Stimulated activated CD8-positive, alpha-beta memory T cell treated with anti-CD3 and anti-CD28 coated beads, Interleukin-7, amount 100 ng/mL, for 1 hour (primary cell): ENCODE measurements at places on chromosomes 5 and 9.

GRCh38 chr5:172156541-172156994, 31.5 kb downstream of the STK10 start:
- DNase-seq: no peak

- DNase-seq: no peak
Observed at GRCh38 chr5:133412661-133413060, 199.7 kb downstream of the FSTL4 start.

DNA sequence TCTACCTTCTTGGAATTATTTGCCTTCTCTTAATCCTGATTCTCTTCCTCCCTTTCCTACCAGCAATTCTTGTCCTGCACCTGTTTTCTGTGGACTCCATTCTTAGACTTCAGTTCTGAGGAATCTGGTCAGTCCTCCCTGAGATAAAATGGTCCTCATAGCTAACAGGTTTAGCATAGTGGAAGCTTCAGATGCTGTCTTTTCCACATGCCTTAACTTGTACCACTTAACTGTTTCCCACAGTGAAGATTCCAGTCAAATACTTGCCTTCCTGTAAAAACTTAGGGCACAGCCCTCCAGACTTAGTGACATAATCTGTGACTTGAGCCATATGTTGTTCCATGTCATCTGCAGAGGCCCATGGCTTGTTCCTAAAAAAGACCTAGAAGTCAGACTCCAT, 261.3 kb downstream of the CWC27 start:
- no peak for DNase-seq

DNA sequence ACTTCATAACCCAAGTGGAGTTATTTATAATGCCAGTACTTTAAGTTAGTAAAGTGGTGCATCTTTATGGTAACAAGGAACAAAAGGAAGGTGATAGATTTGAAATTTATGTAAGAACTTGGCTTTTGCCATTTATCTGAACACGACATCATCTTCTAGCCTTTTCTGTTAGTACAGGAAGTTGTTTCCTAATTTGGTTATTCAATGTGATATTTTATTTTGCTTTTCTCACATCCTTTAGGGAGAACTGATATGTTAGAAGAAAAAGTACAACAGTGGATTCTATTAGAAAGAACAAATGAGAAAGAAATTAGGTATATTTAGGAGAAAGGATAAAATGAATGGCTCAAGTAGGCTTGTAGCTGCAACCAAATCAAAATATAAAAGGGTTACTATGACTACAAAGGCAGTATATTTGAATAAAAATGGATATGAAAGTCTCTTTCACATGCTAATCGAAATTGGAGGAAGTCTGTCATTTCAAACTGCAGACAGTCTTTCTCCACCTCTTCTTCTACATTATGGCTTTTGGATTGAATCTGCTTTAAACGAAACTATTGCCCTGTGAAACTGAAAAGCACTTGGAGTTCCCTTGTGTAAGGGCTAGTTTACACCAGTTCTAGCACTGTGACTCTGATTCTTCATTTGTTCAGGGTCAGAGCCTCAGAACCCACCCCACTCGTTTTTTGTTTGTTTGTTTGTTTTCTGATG, 18.5 kb upstream of the SLC24A2 start:
- DNase-seq: no peak

GRCh38 chr9:32161720-32162119, 222.7 kb upstream of the ACO1 start:
- no peak for DNase-seq

DNA sequence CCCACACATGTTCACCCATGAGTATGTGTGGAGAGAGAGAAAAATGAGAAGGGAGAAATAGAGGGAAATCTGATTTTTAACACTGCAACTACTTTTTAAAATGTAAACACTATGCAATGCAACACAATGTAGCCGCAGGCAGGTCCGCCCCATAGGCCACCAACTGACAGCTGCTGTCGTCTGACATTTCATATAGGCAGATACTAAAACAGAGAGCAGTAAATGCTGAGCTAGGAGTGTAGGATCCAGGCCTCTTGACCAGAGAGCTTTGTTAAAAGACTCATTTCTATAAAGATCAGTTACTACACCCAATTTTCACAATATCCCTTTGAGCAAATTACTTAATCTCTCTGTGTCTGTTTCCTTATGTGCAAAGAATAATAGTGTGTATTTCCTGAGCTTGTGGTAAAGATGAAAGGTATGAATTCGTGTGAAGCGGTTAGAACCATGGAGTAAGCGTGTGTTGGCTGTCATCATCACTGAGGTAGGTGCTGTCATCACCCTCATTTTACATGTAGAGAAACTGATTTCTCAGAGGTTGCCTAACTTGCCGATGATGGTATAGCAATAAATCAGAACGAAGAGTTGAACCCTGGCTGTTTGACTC, 55.2 kb upstream of the PDE8B start:
- no peak for DNase-seq

DNA sequence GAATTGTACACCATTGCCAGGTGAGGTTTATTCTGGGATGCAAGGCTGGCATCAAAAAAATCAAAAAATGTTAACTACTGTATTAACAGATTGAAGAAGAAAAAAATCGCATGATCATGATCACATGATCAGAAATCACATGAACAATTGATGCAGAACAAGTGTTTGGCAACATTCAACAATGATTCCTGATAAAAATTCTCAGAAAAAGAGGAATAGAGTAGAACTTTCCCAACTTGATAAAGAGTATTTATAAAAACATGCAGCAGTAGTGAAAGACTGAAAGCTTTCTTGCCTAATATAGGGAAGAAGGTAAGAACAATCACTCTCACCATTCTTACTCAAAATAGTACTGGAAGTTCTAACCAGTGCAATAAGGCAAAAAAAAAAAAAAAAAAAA, 16.4 kb downstream of the SLCO4C1 start:
- DNase-seq: no peak

DNA sequence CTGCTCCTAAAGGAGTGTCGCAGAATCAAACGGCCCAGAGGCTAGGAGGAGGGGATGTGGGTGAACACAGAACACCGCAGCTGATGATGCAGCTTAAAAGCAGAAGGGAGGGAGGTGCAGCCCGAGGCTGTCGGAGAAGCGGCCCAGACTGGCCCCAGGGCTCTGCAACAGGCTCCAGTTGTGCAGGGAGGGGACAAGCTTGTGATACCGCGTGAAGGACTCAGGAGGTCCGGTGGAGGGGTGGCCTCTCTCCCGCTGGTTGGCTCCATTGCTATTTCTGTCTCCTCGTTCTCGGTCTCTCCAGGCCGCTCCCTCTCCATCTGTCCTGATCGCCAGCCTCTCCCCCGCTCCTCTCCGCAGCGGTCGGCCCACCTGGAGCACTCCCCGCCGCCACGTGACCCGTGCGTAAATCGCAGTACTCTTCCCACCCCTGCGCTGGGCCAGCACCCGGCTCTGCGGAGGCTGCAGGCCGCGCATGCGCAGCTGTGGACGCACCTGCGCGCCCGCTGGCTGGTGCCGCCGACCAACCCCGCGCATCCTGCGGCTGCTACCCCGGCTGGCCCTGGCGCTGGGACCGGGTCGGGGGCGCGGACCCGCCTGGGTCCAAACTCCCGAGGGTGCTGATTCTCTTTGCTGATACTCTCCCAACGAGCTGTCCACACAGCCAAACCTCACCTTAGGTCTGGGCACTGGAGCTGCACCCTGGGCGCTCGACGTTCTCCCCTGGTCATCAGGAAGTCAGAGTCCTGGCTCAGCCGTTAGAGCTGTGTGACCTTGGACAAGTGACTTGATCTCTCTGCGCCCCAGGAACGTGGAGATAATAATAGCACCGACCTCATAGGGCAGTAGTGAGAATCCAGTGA, 3.7 kb upstream of the STXBP1 start:
- peak; percentile 50 for DNase-seq

DNA sequence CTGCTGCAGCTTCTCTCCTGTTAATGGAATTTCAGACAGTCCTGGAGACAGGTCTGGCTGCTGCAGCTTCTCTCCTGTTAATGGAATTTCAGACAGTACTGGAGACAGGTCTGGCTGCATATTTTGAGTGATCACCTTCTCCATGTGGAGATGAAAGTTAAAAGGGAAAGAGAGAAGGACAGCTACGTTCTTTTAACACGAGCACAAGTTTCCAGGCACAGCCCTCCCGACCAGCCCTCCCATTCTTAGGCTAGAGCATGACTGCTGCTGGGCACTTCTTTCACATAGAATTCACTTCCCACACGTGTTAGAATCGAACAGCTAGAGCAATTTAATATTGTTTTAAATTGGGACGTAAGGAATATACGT, 133.3 kb upstream of the DMRT1 start:
- no peak for DNase-seq

GRCh38 chr9:134195558-134195957, 31.2 kb upstream of the RNU6ATAC start:
- DNase-seq: no peak

GRCh38 chr5:76040806-76041205, 42.4 kb upstream of the SV2C start:
- DNase-seq: no peak

- no peak for DNase-seq
Observed at GRCh38 chr9:87392086-87392485, 105.6 kb upstream of the DAPK1 start.

DNA sequence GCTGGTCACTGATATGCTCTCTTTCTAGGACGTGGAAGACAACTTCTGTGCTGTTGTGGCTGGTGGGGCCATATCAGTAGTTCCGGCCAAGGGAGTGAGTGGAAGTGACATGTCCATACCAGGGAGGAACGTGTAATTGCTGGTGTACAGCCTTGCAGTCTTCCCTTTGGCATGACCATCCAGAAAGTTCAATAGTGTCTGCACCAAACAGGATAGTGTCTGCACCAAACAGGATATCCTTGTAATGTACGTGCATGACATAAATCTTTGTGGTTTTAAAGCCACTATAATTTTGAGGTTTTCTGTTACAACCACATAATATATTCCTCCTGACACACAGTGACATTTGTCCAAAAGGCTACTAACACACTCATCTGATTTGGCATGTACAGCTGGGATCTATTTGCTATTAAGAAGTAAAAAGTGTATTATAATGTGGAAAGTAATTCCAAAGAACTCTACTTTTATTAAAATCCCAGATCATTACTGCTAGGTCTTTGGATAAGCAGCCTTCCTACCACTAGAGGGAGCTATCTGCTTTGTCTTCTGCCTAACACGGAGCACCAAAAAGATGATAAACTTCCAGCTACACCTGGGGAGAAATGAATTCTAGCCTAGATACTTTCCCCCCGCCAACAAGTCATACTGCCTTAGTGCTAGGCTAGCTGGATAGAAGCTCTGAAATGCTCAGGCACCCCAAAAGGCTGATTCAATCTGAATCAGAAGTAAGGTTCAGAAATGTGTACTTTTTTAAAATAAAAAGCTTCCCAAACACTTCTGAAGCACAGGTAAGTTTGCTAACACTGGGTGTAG, 52.7 kb downstream of the RNF145 start:
- no peak for DNase-seq
